ENCODE measurements at places on chromosomes 7 and 10.
A peak's percentile ranks its signal among the peaks of the same experiment; 100 is the strongest.

GRCh38 chr7:113582471-113582870 lies 336.3 kb downstream of the PPP1R3A start:
- no peak for DNase-seq

- DNase-seq, result peak; percentile 79
Observed at GRCh38 chr10:97196223-97197029, 10.7 kb upstream of the SLIT1 start.

DNA sequence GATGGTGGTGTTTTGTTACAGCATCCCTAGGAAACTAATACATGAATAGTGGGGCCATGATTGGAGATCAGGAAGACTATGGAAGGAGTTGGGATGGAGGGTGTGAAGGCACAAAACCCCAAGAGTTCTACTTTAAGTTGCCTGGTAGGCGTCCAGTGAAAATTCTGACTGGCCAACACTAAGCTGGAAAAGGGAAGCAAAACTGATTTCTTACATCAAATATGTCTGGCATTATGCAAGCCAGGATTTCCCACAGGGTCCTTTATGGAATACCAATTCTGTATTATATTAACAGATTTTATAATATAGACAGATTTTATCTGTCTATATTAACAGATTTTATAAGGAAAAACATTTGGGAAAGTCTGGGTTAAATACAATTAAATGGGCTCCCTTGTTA lies 16.2 kb downstream of the CPVL start:
- DNase-seq, result no peak

- peak; percentile 46 for DNase-seq
Observed at GRCh38 chr7:33185786-33186185, 56.4 kb downstream of the BBS9 start.

DNA sequence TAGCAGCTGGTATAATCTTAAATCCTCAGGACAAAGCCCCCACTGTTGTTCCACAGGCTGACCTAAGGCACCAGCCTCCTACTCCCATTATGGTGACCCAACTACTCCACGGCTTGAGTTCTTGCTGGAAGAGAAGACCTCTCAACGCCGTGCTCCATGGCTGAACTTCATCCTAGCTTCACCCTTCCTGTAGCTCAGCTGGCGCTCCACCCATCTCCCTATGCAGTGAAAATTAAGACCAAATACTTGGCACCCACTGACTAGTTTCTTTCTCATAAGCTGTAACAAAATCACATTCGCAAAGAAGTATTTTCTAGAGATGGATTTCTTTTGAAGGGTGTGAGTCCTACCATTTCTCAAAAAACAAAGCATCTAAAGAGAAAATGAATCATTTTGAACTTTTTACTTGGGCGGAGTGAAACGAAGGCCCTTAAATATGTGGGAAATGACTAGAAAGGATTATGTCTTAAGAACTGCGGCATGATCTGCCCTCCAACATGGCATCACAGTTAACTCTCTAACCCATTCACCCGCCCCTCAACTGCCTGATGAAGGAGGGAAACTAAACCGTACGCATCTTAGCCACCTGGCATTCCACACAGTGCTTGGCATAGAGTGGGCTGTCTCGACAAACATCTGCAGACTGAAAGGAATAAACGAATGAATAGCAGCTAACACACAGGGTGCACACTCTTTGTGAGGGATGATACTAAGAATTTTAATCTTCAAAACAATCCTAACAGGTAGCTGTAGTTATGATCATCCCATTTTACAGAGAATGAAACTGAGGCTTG lies 32.7 kb downstream of the GFRA1 start:
- no peak for DNase-seq

GRCh38 chr7:54814401-54814800 lies 55.4 kb upstream of the SEC61G start:
- no peak for DNase-seq

DNA sequence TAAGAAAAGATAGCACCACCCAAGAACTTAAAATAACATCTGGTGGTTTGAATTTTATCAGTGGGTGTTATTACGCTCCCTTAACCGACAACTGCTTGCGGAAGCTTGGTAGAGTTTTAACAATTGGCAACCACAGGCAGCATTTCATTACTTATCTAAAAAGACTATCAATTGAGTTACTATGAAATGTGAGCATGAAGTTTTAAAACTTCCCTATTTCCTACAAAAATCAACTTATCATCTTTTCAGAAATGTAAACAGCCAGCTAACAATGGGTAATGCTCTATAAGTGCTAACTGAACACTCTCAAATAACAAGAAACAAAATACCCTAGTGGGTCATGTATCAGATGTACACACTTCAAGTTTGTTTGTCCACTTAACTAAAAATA lies 68.8 kb downstream of the OSBPL3 start:
- no peak for DNase-seq

DNA sequence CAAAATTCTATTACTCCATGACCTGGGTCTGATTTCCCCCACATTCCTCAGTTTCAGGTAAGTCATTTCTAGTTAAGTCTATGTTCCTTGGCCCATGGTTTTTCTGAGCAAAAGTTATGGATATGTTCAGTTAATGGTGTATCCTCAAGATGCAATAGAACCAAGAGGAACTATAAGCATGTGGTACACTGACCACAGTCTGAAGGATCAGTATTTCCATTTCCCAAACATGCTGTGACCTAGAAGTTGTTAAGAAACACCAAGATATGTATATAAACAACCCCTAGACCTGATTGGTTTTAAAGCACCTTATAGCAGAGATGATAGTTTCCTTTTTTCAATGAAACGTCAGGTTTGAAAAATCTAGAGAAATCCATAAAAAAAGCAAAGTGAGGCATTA lies 94.2 kb upstream of the ABCB5 start:
- DNase-seq, result no peak

GRCh38 chr7:24283554-24283896 lies 465 bp upstream of the NPY start:
- DNase-seq, result no peak

DNA sequence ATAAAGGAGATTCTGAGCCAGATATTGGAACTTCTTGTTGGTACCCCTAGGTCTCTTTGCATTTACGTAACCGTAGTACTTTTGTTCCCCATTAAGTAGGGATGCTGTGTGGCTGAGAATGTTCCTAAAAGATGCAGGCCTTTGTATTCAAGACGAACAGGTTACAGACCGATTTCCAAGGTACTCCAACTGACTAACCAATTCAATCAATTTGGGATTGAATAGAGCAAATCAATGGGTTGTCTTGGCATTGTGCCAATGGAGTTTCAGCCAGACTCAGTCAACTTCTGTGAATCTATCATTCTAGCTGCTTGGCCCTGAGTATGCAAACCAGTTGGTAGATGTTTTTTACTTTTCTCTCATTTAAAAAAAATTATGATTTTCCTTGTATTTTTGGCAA lies 347.3 kb upstream of the NPVF start:
- no peak for DNase-seq

DNA sequence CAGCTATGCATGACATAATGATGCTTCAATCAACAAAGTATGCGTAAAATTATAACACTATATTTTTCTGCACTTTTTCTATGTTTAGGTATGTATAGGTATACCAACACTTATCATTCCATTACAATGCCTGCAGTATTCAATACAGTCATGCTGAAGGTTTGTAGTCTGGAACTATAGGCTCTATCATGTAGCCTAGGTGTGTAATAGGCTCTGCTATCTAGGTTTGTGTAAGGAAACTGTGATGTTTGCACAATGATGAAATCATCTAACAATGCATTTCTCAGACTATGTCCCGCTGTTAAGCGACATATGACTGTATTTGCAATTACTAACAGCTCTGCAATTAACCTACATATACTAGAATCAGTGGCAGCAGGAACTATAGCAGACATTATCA lies 1447.5 kb downstream of the GATA3 start:
- DNase-seq, result no peak

DNA sequence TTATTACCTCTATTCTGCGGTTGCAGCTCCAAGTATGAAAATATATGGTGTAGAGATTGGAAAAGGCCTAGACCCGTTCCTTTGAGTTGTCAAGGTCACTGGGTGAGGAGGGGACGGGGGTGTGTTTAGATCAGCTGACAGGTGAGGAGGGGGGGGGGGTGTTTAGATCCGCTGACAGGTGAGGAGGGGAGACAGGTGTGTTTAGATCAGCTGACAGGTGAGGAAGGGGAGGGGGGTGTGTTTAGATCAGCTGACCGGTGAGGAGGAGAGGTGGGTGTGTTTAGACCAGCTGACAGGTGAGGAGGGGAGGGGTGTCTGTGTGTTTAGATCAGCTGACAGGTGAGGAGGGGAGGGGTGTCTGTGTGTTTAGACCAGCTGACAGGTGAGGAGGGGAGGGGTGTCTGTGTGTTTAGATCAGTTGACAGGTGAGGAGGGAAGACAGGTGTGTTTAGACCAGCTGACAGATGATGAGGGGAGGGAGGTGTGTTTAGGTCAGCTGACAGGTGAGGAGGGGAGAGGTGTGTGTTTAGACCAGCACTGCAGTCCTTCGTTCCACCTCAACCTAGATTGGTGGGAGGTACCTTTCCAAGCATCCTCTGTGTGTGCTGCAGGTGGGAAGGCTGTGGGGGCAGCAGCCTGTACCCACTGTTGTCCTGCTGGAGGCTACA lies 655.0 kb upstream of the ADARB2 start:
- no peak for DNase-seq

DNA sequence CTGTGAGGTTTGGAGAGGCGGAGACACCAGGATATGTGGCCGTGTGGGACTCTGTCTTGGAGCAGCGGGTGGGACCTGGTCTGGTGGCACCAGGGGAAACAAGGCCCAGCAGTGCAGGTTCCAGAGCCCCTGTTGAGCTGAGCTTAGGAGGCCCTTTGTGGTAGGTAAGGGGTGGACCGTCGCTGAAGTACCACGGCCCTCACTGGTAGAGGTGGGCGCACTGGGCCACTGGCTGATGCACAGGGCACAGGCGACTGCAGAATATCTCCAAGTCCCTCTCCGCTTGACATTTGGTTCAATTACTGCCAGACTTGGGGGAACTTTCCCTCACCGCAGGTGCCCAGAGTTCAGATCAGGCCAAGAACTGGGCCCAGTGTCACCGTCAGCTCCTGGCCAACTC lies 27.3 kb downstream of the DOCK1 start:
- DNase-seq, result no peak

GRCh38 chr10:71193516-71193915 lies 18.9 kb upstream of the UNC5B start:
- DNase-seq, result no peak

DNA sequence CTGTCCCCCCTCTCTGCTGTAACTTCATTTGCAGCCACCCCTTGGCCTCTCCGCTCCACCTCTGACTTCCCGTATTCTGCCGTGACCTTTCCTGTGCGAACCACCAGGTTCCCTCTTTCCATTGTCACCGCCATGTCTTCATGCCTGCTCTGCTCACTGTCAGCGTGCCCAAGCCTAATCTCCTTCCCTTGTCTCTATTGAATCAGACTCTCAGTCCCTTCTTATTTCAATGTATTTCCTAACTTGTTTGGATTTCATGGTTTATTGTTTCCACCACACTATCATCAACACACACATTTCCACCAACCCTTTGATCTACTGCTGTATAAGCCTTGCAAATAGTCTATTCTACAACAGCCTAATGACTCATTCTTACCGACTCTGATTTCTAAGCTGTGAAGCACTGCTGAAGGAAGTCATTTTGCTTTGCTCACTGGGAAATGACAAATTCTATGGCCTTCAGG lies 30.0 kb upstream of the INHBA start:
- no peak for DNase-seq

GRCh38 chr10:30763918-30764317 lies 134.4 kb upstream of the LYZL2 start:
- no peak for DNase-seq

- DNase-seq, result no peak
Observed at GRCh38 chr7:94957061-94957460, 49.7 kb downstream of the PPP1R9A start.

GRCh38 chr10:124946945-124947344 lies 5.0 kb downstream of the ZRANB1 start:
- no peak for DNase-seq

- peak; percentile 13 for DNase-seq
Observed at GRCh38 chr10:68625316-68625921, 65.3 kb downstream of the TET1 start.

DNA sequence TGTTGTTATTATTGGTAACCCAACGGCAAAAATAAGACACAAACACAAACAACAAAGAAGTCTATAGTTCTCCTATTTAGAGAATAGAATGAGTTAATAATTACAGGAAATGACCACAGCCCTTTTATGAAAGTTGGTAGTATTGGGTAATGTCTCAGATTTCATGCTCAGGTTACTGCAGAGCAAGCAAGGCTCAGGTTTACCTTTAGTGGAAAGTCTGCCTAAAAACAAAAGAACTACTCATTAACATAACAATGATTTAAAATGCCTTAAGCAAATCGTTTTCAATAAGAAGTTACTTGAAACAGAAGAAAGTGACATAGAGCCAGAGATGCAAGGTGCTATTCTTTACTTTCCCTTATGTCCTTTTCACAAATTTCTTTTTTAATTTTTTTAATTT lies 441.2 kb downstream of the PLXDC2 start:
- DNase-seq, result no peak

GRCh38 chr10:49161411-49161997 lies 26.7 kb downstream of the TMEM273 start:
- DNase-seq, result no peak

DNA sequence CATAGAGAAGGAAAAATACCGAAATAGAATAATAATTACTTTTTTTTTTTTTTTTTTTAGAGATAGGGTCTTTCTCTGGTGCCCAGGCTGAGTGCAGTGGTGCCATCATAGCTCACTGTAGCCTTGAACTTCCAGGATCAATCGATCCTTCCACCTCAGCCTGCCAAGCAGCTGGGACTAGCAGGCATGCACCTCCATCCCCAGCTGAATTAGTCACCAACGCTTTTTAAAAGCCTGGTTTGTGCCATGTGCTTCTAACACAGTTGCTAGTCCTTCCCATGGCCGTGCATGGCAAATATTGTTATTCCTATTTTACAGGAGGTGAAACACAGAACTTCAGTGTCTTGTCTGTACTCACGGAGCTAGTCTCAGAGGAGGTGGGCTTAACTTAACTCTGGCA lies 23.2 kb downstream of the LYZL2 start:
- DNase-seq, result no peak

DNA sequence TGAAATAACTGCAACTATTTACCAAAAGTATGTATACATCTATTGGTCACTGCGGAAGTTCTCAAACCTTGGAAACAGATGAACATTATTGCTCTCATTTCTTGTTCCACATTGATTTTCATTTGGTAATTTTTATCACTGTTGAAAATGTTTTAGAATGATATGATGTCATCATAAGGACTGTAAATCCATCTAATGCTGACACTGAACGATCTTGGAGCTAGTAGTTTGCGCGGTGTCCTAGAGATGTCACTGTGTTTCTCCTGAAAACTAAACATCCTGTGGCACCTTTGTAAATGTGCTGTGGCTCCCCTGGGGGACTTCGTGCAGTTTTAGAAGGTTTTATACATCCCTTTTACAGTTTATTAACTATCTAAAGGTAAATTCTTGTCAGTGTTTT lies 73.5 kb downstream of the DNAJB9 start:
- no peak for DNase-seq

DNA sequence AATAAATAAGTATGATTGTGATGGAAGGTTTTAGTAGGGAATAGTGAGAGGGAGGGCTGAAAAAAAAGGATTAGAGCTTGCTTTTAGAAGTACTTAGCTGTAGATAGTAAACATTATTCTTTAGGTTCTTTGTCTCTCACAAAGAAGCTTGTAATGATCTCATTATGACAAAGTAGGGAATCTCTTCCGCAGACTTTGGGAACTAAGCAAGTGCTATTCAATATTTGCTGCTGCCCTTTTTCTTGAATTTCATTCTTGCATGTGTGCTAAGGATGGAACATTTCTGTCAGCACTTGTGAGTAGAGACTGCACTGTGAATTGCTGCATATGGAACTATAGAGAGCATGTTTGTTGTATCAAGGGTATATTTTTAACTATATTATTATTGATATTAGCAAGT lies 173.4 kb downstream of the ST7 start:
- DNase-seq, result no peak

GRCh38 chr7:39154815-39155214 lies 177.1 kb downstream of the POU6F2 start:
- no peak for DNase-seq
